ENCODE measurements at places on chromosomes 6 and 20.

- DNase-seq, result no peak
Observed at GRCh38 chr20:61419010-61419409, 166.9 kb downstream of the CDH4 start.

DNA sequence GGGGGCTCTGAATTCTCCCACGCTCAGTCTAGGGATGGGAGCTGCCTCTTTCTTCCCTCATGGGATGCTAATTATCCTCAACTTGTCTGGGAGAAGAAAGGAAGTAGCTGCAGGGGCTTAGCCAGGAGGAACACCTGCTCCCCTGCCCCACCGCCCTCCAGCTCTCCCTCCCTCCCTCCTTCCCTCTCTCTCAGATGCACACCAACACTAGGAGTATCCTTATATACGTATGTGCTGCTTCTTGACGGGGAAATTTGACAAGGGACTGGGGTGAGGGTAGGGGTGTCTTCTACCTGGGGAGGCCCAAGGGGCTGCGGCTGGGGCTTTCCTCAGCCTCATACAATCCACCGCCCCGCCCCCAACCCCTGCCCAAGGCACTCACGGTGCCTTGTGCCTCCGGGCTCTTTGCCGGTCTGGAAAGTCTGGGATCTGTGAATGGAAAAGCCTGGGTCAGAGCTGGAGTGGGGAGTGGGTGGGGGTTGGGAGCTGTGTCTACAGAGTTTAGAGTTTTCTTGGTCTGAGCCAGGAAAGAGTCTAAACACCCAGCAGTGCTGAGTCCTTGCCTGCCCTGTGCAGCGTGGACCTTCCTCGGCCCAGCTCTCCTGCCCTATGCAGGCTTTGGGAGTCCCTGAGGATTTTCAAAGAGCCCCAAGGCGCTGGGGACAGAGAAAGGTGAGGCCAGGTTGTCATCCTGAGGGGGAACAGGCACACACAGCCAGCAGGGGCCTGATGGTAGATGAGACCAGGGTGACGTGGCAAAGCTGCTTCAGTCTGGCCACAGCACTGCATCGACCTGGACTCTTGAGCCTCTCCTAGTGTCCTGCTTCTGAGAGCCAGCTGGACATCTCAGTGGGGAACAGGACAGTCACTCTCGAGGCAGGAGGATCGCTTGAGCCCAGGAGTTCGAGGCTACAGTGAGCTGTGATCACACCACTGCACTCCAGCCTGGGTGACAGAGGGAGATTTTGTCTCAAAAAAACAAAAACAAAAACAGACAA lies 29.3 kb upstream of the EMILIN3 start:
- peak; percentile 35 for DNase-seq

- no peak for DNase-seq
Observed at GRCh38 chr20:56513161-56514150, 11.1 kb upstream of the FAM209A start.

DNA sequence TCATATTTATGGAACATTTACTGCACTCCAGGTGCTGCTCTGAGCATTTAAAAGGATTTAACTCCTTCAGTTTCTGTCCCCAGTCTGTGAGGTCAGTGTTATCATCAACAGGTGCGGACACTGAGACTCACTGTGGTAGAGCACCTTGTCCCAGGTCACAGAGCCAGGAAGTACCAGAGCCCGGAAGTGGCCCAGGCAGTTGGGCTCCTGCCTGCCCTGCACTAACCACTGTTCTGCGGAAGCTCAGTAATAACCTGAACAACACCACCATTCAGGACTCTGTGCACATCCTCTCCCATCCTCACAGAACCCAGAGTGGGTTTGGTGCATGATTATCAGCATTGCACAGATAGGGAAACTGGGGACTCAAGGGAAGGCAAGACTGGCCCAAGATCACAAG lies 16.8 kb upstream of the SIRPG start:
- no peak for DNase-seq

DNA sequence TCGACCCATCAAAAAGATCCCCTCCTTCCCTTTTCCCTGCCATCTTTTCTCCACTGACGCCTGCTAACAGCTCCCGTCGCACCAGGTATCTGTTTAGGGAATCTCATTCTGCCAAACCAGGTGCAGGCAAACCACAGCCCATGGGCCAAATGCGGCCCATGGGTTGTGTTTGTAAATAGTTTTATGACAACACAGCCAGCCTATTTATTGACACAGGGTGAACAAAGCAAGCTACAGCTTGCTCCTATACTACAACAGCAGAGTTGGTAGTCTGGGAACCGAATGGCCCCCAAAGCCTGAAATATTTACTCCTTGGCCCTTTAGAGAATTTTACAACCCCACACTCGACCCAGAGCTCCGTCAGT lies 16.4 kb downstream of the NFATC2 start:
- DNase-seq, result no peak

- DNase-seq, result no peak
Observed at GRCh38 chr6:120779441-120779840, 554.8 kb downstream of the TBC1D32 start.

- DNase-seq, result no peak
Observed at GRCh38 chr6:107144014-107144413, 28.7 kb upstream of the BEND3 start.

DNA sequence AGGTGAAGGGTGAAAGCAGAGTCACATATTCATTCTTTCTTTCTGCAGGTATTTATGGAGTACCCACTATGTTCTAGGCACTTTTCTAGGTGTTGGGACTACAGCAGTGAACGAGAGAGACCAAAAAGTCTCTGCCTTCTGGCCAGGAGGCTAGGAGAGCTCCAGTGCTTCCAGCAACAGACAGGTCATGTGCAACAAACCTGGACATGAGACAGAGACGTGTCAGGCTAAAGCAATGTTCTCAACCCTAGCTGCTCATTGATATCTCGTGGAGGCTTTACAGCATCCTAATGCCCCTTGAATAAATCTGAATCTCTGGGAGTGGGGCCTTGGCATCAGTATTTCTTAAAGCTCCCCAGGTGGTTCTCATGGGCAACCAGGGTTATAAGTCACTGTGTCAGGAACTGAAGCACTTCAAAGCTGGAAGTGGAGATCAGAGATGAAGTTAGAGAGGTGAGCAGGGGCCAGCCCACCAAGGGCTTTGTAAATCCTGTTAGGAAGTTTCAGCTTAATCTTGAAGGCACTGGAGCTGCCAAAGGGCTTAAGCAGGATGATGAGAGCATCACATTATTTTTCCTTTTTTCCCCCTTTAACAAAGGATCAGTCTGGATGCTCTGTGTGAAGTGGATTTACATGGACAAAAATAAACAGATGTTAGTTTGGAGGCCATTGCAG lies 13.0 kb upstream of the TBCC start:
- no peak for DNase-seq

DNA sequence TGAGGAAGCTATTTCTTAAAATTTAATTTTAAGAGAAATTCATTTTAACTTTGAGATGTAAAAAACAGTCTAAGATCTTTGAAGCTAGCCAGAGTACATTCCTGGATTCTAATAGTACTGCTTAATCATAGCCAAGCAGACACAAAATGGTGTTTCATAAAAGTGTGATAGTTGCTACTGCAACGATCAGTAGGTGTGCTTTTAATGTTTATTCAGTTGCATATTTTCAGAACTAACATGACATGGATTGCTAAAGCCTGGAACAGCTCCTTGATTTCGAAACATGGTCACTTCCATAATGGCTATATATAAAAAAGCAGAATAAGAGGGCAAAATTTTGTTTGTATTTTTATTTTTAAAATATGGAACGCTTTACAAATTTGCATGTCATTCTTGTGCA lies 35.5 kb downstream of the SESN1 start:
- DNase-seq, result no peak

- DNase-seq, result peak; percentile 9
Observed at GRCh38 chr6:103783329-103783728, 1076.4 kb downstream of the HACE1 start.

- DNase-seq, result no peak
Observed at GRCh38 chr20:35598476-35598875, 17.2 kb upstream of the SPAG4 start.

- DNase-seq, result no peak
Observed at GRCh38 chr6:36169023-36170007, 27.2 kb upstream of the BRPF3 start.

DNA sequence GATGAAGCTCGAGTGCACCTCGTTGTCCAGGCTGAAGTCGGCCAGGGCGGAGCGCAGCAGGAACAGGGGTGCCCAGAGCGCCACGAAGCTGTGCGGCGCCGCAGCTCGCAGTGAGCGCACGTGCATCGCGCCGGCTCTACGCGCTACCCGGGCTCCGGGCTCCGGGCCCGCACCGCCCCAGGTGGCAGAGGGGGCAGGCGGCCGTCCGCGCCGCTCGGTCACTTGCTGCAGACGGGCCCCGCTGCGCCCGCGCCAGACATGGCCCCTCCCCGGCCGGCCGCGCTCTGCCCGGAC lies 497 bp downstream of the BMP7 start:
- DNase-seq, result no peak

- DNase-seq, result no peak
Observed at GRCh38 chr6:28960846-28961500, 37.2 kb upstream of the TRIM27 start.

GRCh38 chr6:33490198-33490597 lies 35.8 kb downstream of the ZBTB9 start:
- no peak for DNase-seq

DNA sequence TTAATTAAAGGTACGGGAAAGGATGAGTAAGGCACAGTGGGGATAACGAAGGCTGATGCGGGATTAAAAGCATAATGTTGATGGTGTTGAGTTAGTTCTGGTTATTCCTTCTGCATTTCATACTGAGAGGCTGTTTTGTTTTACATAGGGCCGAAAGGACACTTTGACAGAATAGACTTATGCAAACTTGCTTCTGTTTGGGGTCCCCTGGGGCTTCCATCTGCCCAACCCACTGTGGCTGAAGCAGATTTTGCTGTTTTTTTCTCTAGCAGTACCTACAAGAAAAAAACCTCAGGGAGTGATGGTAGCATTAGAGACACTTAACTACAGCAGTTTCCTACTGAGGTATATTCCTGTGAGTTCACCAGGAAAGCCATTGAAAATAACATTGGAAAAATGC lies 136.1 kb upstream of the SUPT3H start:
- no peak for DNase-seq

GRCh38 chr6:97110149-97110548 lies 172.9 kb downstream of the MMS22L start:
- DNase-seq, result no peak

DNA sequence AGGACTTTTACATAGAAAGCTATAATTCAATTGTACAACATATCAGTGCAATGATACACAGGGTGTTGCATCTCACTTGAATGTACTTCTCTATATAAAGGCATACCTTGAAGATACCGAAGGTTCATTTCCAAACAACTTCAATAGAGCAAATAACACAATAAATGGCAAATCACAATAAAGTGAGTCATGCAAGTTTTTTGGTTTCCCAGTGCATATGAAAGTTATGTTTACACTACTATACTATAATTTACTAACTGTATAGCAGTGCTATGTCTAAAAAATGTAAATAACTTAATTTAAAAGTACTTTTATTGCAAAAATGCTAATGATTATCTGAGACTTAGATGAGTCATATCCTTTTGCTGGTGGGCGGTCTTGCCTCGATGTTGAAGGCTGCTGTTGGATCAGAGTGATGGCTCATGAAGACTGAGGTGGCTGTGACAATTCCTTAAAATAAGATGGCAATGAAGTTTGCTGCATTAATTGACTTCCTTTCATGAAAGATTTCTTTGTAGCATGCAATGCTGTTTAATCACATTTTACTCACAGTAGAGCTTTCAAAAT lies 188.8 kb downstream of the TASP1 start:
- no peak for DNase-seq

DNA sequence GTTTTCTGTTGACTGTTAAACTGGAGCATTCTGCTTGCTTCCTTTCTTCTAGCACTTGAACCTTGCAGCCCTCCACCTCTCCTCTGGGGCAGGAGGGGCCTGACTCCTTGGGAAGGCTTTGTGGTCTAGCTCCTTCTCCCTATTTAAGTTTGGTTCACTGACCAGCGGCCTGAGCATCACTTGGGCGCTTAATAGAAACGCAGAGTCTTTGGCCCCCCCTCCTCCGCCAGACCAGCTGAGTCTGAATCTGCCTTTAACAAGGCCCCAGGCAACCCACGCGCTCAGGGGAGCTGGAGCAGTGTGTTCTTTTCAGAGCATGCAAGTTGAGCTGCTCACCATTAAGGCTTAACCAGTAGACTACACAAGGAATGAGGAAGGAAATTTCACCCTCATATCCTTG lies 225.7 kb downstream of the NRN1 start:
- DNase-seq, result no peak

Measured in NCI-H2171 (cell line).